Sigmoid colon (tissue), 7 donors: ENCODE measurements at places on chromosomes 2 and 18. TPM values are rescaled to one million over a fixed set of nuclear protein-coding genes. Genes with fewer than 3 reads are reported as not detected.

DNA sequence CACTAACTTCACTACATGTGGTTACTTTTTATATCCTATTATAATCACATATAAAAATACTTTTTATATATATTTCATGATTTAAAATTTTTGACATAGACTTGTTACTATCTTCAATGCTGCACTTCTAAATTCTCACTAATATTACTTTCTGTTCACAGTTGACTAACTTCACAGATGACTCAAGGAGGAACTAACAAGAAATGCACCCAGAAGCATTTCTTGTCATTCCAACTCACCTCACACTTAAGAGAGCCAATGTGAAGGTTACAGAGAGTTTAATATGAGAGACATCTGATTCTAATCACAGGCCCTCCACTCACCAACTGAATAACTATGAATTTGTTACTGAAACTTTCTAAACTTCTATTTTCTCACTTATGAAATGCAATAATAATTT, 399.8 kb upstream of the SLC8A1 start:
- DNase-seq = no peak

DNA sequence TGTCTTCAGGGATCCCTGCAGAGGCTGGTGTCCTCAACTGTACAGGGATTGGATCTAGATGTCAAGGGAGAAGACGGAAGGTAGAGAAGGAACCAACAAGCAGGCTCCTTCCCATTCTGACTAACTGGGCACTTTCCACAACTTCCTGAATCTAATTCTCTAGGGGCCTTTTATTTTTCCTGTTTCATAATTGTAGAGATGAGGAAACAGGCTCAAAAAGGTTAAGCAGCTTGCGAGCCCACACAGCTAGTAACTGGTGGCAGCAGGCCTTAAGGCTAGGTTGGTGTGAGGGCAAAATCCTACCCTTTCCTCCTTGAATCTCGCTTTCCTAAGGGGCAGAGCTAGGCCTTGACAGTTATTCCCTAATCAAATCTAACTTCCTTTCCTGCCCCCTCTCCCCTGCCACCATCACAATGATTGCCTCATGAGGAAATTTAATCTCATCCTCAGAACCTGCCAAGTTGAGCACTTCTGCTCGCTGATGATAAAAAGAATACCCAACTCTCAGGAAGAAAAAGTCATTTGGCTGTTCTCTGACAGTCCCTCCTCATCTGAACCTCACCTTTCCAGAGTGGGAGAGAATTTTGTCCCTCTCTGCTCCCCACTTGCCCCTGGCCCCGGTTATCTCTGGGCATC, 35.7 kb upstream of the POLE4 start:
- no peak for DNase-seq

DNA sequence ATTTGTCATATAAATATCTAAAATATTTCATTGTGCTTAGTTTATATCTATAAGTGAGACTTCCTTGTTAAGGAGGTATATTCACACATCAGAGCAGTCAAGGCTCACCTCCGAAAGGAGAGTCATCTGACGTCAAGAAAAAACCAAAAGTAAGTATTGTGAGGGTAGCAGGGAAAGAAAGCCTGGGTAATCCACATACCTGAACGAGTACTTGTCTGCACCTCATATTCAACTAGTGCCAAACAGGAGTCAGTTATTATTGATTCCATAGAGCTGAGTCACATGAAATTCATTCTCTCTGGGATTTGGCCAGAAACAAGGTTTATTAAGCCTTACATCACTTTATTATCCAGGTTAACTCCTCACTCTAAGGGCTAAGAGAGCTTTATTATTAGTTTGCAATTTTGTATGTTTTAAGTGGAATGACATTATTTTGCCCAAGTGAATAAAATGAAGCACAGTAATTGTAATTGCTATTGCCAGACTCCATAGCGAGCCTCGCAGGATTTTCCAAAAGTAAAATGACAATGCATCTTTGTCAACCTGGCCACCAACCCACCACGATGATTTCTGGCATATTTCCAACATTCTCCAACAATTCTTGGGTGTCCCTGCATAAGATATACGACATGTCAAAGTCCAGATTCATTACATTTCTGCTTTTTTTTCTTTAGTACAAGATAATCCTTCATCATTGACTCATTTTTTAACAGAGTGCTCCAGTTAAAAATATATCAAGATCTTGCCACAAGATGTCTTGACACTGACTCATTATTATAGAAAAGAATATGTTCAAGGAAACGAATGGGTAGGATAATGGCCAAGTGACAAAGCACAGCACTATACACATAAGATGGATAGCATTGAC, 1210.4 kb upstream of the ACVR2A start:
- DNase-seq = no peak

Gene GPR55
- not detected for total RNA-seq

Gene UGT1A9
- not detected for total RNA-seq

Gene TNFAIP6
- total RNA-seq = 4.9 TPM
